Activated B cell treated with CpG ODN at 0.5 μM for 24 hours (primary cell): ENCODE measurements at places on chromosomes 1 and 21. TPM values are rescaled to one million over a fixed set of nuclear protein-coding genes. Genes with fewer than 3 reads are reported as not detected.

KRTAP21-2 gene
- total RNA-seq = not detected in 2 replicates

CELA2B gene
- total RNA-seq = not detected in 2 replicates

PLPPR4 gene
- not detected in 2 replicates for total RNA-seq

OR2T11 gene
- 1.7 and 4.3 TPM in 2 replicates for total RNA-seq

MRAP gene
- total RNA-seq = not detected in 2 replicates

SYT2 gene
- not detected in 2 replicates for total RNA-seq

GBP4 gene
- total RNA-seq = 19.2 and 19.5 TPM in 2 replicates

CYP4Z1 gene
- total RNA-seq = not detected in 2 replicates

PPIAL4G gene
- 0.42 and 0.62 TPM in 2 replicates for total RNA-seq

PTPRF gene
- total RNA-seq = 0.10 TPM in 1 of 2 replicates, not detected in the other

FCGR2B gene
- total RNA-seq = 72.3 and 77.5 TPM in 2 replicates

GNG4 gene
- 2.2 and 2.3 TPM in 2 replicates for total RNA-seq

TADA1 gene
- 13.6 and 15.3 TPM in 2 replicates for total RNA-seq

PLA2G4A gene
- total RNA-seq = not detected in 2 replicates

SERTAD4 gene
- total RNA-seq = not detected in 2 replicates

CELA3A gene
- not detected in 2 replicates for total RNA-seq

RAB3B gene
- 0.02 TPM in 1 of 2 replicates, not detected in the other for total RNA-seq

SRGAP2C gene
- total RNA-seq = 20.4 and 23.8 TPM in 2 replicates

NPHS2 gene
- not detected in 2 replicates for total RNA-seq

KLHDC9 gene
- total RNA-seq = 2.9 and 3.6 TPM in 2 replicates

RYR2 gene
- not detected in 2 replicates for total RNA-seq

FCGR3A gene
- total RNA-seq = 0.24 and 0.47 TPM in 2 replicates

PLA2G2C gene
- not detected in 2 replicates for total RNA-seq
